ENCODE measurements at places on chromosomes 16 and 17. TPM values are rescaled to one million over a fixed set of nuclear protein-coding genes. Genes with fewer than 3 reads are reported as not detected.

GRCh38 chr17:49887744-49888360, 40.0 kb upstream of the TAC4 start:
- DNase-seq = no peak

- no peak for DNase-seq
These were observed 478.5 kb upstream of the SALL1 start for GRCh38 chr16:51629576-51629975.

- DNase-seq = no peak
These were observed 7.6 kb upstream of the ARHGAP27 start for GRCh38 chr17:45440161-45440778.

TP53TG3E gene
- not detected for total RNA-seq

DNA sequence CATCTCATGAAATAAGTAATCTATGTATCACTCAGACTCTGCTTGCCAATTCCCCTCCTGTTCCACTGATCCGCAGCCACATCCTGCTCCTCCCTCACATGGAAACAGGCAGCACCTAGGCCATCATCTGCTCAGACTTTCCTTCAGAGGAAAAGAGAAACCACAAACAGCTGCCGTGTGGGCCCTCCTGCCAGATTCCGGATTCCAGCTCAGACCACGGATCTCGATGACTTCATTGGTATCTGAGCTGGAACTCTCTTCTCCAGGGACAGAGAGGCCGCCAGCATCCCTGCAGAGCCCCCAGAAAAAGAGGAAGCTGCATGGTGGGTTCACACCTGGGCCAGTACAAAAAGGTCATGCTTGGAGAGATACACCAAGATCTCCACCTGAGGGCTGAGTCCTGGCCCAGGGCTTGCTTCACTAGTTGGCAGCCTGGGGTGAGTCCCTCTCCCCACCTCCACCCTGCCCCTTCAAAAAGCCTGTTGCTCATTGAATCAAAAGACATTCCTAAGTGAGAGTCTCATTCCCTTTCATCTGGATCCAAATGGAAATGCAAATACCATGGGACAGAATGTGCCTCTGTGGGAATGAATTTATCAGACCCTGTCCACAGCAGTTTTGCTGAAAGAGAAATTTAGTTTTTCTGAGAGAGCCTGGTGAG, 47.2 kb downstream of the HOXB1 start:
- no peak for DNase-seq

Measured in naive thymus-derived CD8-positive, alpha-beta T cell (primary cell).